ENCODE measurements at places on chromosomes 7 and 10.

- no peak for DNase-seq
Measured at GRCh38 chr10:31757386-31757791, 171.2 kb downstream of the ARHGAP12 start.

DNA sequence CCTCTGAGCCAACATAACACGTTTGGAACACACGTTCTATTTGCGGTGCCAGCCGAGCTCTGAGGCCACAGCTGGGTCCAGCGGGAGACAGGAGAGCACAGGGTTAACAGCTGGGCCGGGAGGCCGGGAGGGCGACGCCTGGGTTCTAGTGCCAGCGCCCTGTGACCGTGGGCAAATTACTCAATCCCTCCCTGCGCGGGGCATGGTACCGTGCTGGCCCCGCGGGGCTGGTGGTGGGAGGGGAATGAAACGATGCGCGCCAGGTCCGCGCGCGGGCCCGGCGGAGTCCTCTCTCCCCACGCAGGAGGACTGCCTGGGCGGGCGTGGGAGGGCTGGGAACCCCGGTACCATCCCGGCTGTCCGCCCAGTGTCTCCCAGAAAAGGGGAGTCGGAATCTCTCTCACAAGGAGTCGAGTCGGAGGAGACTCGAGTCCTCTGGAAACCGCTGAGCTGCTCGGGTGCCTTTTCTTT is 30.4 kb downstream of the LEP start:
- no peak for DNase-seq

GRCh38 chr7:30285536-30286284 is 1.3 kb downstream of the ZNRF2 start:
- DNase-seq: peak; percentile 40

- no peak for DNase-seq
Measured at GRCh38 chr10:102635377-102635776, 8.9 kb upstream of the TRIM8 start.

- no peak for DNase-seq
Measured at GRCh38 chr10:76089556-76090180, 658.2 kb downstream of the LRMDA start.

DNA sequence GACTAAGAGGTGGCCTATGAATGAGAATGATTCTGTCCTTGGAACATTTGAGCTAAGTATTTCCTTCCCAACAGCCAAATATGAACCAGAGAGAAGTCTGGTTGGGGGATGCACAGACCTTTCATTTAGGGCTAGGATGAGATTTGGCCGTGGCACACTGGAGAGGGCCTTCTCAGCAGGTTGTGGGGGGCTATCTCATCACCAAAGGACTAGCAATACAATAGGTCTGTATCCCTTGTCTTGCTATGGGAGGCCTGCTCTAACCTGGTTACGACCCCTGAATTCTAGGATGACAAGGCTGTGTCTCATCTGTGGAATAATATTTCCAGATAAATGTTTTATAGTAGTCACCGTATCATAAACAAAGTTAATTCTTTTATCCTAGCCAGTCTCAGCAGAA is 133.0 kb downstream of the CHRM2 start:
- no peak for DNase-seq

DNA sequence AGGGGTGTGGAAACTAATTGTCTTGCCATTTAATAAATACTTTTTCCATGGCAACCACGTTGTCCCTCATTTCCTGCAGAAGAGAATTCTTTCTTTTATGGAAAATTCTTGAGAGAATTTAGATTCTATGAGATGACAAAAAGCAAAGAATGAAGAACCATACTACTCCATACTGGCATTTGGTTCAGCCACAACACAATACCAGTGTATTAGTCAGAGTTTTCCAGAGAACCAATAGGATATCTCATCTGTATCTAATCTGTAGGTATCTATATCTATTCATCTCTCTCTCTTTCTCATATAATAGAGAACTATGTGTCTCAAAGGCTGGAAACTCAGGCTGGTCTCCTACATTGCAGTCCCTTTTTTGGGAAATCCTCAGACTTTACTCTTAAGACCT is 44.6 kb upstream of the NAMPT start:
- DNase-seq: no peak

DNA sequence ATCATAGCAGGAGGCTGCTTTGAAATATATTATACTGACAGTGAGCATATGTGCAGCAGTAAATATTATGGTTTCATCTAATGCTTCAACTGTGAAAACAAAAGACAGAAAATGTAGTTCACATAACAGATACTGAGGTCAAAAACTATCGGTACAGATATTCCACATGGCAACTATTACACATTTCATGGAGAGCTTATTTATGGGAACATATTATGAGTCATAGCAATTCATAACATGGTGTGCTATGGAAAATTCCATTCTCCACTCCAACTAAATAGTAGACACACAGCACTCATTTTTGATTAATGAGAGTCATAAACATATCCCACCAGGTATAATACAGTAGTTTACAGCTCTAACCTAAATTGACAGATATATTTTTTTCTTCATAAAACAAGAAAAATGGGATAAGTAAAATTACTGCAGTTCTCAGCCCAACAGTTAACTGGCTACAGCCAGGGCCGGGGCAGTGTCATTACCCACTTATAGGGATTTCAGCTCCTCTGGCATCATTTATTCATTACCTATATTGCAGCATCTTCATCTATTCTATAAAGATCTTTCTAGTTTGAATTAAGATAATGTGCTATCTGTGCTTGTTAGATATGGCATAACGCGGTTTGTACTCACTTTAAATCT is 475.6 kb upstream of the KLF6 start:
- no peak for DNase-seq

DNA sequence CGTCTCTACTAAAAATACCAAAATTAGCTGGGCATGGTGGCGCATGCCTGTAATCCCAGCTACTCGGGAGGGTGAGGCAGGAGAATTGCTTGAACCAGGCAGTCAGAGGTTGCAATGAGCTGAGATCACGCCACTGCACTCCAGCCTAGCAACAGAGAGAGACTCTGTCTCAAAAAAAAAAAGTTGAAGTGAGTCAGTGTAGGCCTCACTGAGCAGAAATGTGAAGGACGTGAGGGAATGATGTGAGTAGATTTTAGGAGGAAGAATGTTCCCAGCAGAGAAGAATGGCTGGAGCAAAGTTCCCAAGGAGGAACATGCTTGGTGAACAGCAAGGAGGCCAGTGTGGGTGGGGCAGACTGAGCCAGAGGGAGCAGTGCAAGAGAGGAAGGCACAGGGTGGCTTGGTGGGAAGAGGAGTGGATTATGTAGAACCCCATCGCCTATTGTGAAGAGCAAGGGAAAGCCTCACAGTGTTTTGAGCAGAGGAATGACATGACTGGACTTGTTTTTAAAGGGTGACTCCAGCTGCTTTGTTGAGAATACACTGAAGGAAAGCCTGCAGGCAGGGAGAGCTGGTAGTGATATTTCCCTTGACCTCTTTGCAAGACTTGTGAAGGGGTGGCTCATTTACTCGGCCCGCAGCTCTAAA is 708.7 kb downstream of the SUGCT start:
- no peak for DNase-seq

GRCh38 chr7:91940171-91940570 is 491 bp upstream of the AKAP9 start:
- DNase-seq: no peak

DNA sequence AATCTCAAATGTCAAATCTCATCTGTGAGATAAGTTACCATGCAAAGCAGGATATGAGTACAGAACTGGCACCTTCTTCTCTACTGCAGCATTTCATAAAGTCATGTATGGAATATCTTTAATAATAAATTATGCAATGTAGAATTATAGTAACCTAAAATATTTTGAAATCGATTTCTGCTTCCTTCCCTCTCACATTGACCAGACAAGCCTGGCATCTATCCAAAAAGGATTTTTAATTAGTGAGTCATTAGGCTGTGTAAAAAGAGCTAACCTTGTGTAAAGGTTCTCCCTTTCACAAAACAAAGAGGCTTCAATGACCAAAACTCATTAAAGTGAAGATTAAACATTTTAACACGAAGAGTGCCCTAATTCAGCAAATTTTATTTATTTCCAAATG is 48.8 kb upstream of the EXOC6 start:
- DNase-seq: no peak

DNA sequence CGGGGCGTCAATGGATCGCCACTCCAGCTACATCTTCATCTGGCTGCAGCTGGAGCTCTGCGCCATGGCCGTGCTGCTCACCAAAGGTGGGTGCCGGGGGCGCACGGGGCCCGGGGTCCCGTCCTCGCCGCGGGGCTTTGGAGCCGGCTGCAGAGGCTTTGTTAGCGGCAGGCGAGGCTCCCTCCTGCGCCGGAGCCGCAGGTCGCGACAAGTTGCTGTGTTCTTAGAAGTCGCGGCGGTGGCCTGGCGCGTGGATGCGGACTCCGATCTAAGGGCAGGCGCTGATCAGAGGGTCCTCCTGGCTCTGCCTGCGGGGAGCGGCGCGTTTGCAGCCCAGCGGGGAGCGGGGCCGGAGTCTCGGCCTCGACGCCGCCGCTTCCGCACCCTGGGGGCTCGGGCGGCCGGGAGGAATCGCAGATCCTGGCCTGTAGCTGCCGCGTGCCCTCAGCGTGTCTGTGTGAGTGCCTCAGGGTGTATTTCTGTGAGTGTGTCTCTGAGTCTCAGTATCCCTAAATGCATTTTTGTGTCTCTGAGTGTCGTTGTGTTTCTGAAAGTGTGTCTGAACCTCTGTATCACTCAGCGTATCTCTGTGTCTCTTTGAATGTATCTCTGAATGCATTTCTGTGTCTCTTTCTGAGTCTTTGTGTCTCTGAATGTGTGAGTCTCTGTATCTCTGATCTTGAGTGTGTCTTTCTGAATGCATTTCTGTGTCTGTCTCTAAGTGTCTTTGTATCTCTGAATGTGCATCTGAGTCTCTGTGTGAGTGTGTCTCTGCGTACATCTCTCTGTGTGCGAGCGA is 766 bp downstream of the BAMBI start:
- no peak for DNase-seq

DNA sequence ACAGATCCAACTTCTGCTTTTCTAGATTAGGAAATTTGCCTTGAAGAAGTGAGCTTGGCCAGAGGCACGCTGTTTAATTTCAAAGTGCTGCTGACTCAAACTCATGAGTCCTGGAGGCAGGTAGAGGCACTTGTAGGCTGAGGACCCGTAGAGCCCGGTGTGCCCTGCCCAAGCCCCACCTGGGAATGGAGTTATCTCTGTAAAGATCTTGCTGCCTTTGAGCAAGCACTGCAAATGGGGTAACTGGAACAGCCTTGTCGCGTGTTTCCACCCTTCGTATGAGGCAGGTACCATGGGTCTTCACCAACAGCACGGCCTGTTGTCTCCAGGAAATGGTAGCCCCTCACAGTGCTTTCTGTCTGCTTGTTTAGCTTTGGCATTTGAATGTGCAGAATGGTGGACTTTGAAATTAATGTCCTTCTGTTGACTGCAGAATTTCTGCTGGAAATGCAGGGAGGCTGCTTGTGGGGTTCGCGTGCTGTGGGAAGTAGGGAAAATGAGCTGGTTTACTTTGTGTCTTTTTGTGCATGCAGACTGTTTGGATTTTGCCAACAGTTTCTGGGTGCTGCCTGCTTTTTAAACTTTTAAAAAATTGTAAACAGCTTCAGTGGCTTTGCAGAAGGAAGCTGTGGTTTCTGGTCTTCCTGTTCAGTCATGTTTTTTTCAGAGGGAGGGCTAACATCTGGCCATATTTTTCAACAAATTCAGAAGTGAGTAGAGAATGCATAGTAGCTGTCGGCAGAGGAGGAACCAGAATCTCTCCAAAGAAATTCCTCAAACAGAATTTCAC is 27.2 kb downstream of the CCM2 start:
- no peak for DNase-seq

GRCh38 chr7:375901-376305 is 85.9 kb downstream of the FOXL3 start:
- DNase-seq: no peak

DNA sequence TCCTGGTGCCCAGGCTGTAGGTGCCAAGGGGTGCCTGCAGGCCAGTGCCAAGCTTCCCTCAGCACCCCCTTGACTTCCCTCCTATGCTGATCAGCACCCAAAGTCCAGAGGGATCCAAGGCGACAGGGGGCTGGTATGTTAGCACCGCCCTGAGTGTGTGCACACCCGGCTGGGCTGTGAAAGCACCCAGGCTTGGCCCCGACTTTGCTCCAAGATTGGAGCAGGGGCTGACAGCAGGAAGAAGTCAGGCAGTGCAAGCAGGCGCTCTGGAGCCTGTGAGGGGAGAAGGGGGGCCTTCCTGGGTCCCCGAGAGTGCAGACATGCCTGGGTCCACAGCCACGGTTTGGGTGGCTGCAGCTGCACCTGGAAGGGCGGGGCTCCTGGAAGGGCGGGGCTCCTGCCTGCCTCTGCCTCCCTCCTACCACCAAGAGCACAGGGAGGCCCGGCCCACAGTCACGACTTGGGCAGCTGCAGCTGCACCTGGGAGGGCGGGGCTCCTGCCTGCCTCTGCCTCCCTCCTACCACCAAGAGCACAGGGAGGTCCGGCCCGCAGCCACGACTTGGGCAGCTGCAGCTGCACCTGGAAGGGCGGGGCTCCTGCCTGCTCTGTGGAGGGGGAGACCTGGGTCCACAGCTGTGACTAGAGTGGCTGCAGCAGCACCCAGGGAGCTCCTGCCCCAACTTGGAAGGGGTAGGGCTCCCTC is 30.2 kb upstream of the ZMYND11 start:
- no peak for DNase-seq

- DNase-seq: peak; percentile 12
Measured at GRCh38 chr10:100518761-100519241, 860 bp downstream of the SEC31B start.

GRCh38 chr7:55132550-55132889 is 113.7 kb downstream of the EGFR start:
- no peak for DNase-seq

DNA sequence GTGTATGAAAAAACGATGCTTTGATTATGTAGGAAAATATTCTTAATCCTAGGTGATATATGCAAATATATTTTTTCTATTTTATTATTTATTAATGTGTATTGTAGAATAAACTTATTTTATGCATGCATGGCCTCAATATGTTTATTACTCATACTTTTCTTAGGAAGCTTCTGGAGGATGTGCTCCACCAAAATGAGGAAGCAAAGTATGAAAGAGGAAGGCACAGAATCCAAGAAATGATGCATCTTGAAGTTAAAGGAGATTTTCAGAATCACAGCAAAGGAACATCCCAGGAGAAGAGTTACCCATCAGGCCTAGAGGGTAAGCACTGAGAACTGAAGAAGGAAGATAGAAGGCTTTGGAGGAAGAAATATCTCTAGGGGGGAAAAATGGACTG is 35.0 kb upstream of the MRPS16 start:
- DNase-seq: no peak

DNA sequence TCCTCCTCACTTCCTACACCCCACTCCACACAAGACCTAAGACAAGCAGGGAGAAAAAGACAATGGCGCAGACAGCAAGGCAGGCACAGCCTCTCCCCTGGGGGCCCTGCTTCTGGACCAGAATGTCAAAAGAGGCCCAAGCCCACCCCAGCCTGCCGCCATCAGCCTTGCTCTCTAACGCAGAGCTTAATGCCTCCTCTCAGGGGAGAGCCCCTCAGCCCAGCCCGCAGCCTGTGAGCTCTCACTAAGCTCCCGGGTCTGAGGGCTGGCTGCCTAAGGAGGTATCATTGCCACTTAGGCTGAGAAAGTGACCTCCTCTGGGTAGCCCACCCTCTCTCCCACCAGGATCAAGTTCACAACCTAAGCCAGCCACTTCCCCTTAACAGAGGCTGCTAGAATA is 16.7 kb downstream of the SLIT1 start:
- no peak for DNase-seq

GRCh38 chr10:102647443-102648268 is 3.4 kb downstream of the TRIM8 start:
- DNase-seq: no peak

- DNase-seq: no peak
Measured at GRCh38 chr10:82378146-82378545, 503.2 kb downstream of the NRG3 start.

Measured in T-helper 22 cell (primary cell).